ENCODE measurements at places on chromosomes 7 and 10.

DNA sequence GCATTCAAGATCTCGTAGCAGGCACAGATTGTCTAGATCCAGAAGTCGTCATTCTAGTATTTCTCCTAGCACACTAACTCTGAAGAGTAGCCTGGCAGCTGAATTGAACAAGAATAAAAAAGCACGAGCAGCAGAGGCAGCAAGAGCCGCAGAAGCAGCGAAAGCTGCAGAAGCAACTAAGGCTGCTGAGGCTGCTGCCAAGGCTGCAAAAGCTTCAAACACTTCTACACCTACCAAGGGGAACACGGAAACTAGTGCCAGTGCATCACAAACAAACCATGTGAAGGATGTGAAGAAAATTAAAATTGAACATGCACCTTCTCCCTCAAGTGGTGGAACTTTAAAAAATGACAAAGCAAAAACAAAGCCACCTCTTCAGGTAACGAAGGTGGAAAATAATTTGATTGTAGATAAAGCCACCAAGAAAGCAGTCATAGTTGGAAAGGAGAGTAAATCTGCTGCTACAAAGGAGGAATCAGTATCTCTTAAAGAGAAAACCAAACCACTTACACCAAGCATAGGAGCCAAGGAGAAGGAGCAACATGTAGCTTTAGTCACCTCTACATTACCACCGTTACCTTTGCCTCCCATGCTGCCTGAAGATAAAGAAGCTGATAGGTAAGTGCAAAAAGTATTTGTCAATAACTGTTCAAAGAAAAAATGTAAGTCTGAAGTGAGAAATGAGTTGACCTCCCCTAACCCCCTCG lies 37.7 kb downstream of the CDK13 start:
- no peak for DNase-seq

DNA sequence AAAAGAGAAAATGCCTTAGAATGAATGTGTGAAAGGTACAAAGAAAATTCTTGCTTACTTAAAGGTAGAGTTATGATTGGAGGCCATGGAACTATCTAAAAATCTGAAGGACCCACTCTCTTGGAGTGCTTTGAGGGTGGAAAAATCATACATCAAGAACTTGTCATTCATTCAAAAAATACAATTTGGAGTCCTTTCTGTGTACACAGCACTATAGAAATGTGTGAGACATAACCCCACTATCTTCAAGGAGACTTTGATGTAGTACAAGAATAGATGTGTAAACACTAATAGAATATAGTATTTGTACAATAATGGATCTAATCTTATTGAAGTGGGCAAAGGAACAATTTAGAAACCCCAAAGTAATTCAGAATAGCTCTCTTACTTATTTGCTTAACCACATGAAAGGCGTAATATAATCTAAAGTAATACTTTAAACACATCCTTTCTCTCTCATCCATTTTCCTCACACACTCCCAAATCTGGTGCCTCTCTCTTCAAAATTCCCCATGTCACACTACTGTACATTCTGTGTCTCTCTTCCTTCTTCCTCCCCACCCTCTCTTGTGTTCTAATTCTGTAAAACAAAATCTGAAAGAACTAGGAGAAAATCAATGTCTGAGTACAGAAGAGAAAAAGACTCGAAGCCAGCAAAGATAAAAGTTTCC lies 166.7 kb downstream of the DNAJB9 start:
- no peak for DNase-seq

DNA sequence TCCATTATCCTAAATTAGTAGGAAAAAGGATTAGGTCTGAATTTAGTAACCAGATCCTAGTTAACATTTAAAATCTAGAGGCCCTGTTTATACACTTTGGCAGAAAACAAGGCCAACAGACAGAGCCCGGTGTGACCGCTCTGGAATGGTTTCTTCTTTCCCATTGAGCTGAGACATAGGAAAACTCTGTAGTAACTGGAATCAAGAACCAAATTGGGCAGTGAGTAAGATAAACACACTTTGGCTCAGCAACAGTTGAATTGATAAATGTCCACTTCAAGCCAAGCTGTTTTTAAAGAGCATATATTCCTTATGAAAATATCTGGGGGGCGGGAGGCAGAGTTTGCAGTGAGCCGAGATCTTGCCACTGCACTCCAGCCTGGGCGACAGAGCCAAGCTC lies 343.7 kb upstream of the SEMA3A start:
- DNase-seq = no peak

- no peak for DNase-seq
Measured at GRCh38 chr7:96331233-96331632, 9.3 kb upstream of the SLC25A13 start.
